ENCODE measurements at places on chromosomes 12 and 14.

DNA sequence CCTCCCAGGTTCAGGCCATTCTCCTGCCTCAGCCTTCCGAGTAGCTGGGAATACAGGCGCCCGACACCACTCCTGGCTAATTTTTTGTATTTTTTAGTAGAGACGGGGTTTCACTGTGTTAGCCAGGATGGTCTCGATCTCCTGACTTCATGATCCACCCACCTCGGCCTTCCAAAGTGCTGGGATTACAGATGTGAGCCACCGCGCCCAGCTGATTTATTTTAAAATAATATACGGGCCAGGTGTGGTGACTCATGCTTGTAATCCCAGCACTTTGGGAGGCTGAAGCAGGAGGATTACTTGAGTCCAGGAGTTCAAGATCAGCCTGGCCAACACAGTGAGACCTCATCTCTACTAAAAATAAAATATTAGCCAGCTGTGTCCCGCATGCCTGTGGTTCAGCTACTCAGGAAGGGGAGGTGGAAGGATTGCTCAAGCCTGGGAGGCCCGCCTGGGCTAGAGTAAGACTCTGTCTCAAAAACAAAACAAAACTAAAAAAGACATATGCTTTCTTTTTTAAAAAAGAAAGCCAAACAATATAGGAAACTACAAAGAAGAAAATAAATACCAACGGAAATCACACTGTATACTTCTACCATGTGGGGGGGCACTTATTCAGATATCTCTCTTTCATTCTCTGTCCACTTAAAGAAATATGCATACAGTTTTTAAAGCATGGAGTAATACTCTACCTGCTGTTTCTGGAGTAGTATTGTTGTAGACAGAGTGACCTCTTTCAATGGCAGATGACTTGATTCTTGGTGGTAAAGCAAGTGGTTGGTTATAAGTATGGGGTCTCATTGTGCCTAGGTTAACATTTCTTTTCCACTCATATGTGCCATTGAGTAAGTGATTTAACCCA lies 930 bp upstream of the MIA2 start:
- DNase-seq = peak; percentile 87

- peak; percentile 21 for DNase-seq
Measured at GRCh38 chr12:108457006-108457733, 57.9 kb upstream of the FICD start.

- DNase-seq = no peak
Measured at GRCh38 chr12:73699318-73699717, 838.3 kb upstream of the ATXN7L3B start.

- no peak for DNase-seq
Measured at GRCh38 chr14:22231018-22231417, 358.0 kb downstream of the DAD1 start.

- DNase-seq = peak; percentile 96
Measured at GRCh38 chr14:52052288-52052943, 16.4 kb downstream of the NID2 start.

- no peak for DNase-seq
Measured at GRCh38 chr12:10847744-10848143, 1.5 kb downstream of the PRR4 start.

- DNase-seq = peak; percentile 47
Measured at GRCh38 chr12:49982246-49983087, 9.7 kb downstream of the AQP6 start.

DNA sequence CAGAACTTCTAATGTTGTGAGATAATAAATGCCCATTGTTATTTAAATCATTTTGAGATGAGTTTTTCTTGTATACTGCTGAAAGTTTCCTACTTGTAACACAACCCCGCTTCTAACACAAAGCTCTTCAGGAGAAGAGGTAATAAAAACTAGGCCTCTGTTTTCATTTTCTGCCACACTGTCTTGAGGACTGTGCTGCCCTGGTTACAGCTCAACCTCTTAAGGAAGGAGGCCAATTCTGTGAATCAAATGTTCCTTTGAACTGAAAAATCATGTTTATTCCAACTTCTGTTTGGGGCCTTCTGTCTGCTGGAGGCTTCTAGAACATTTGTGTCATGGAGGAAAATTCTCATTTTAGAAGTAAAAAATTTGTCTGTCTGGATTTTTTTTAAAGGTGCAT lies 100.3 kb downstream of the LRIG3 start:
- no peak for DNase-seq

- no peak for DNase-seq
Measured at GRCh38 chr14:34122081-34122480, 171.2 kb upstream of the EGLN3 start.

DNA sequence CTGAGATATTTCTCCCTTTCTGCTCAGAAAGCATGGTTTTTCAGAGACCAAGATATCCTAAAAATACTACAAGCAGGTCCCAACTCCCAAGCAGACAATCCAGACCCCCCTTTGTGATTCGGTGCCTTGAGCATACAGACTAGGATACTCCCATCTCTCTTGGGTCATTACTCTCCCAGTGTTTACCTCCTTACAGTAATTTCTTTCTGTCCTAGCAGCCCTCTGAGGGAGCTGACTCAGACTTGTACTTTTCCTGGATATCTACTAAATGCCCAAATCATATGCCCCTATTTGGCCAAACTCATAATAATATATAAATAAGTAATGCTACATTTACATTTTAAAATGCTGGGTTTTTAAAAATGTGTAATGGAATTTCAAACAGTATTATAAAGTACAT lies 355.6 kb downstream of the LRIG3 start:
- DNase-seq = peak; percentile 66

GRCh38 chr12:153080-153746 lies 60.7 kb downstream of the SLC6A12 start:
- DNase-seq = peak; percentile 58

GRCh38 chr14:51636109-51636508 lies 15.6 kb upstream of the FRMD6 start:
- no peak for DNase-seq

DNA sequence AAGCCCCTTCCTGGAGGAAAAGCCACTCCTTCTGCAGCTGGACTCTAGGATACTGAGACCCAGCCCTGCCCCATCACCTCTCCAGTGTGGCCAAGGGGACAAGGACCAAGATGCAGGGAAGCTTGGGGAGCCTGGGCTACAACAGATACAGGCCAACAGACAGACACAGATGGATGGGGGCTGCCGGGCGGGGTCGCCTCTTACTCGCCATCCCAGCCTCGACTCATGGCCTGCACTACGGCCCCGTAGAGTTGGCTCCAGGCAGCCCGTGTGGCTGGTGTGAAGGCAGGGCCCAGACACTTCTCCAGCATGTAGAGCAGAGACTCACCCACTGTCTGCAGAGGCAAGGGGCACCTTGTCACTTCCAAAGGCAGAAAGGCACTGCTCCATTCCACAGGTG lies 4.7 kb downstream of the NGB start:
- DNase-seq = no peak

- DNase-seq = no peak
Measured at GRCh38 chr14:104573930-104574329, 5.6 kb upstream of the C14orf180 start.

GRCh38 chr12:98861251-98861650 lies 216.2 kb downstream of the APAF1 start:
- no peak for DNase-seq
